ENCODE measurements at places on chromosomes 4 and X.

DNA sequence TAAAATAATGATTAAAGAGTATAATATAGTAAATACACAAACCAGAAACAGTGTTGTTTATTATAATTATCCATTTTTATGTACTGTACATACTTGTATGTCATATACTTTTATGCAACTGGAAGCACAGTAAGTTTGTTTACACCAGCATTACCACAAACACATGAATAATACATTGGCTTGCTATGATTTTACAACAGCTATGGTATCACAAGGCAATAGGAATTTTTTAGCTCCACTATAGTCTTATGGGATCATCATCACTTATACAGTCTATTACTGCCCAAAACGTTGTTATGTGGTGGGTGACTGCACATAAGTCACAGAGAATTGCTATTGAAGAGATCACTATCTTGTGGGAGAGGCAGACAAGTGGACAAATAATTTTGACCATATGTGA is 1.8 kb upstream of the PF4V1 start:
- DNase-seq, result no peak

- no peak for DNase-seq
Measured at GRCh38 chr4:84796394-84796793, 170.1 kb downstream of the WDFY3 start.

DNA sequence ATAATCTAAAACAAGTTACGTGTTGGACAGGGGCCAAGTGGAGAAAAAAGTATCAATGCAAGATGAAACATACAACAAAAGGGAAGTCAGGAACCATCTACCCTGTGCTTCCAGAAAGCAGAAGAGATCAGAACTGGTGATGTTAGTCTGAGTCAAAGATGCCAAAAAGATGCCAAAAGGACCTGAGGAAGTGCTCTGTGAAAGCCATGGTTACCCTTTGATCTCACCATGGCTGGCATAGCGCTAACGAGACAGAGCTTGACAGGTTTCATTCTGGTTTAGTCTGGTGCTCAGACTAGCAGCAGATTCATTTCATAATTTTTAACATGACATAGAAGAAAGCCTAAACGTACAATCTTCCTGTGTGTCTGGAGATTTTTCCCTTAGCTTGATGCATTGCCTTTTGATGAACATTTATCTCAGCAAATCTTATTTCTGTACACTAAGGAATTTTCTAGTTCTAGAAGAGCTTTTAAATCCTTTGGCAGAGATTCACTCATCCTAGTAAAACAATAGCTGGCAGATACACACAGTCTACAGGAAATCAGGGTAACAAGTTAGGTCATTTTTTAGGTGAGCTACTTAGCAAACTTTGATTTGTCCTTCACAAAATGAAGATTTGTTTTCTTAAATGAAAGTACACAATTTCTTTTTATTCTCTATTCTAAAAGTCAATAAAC is 87.7 kb downstream of the COL25A1 start:
- DNase-seq, result no peak

DNA sequence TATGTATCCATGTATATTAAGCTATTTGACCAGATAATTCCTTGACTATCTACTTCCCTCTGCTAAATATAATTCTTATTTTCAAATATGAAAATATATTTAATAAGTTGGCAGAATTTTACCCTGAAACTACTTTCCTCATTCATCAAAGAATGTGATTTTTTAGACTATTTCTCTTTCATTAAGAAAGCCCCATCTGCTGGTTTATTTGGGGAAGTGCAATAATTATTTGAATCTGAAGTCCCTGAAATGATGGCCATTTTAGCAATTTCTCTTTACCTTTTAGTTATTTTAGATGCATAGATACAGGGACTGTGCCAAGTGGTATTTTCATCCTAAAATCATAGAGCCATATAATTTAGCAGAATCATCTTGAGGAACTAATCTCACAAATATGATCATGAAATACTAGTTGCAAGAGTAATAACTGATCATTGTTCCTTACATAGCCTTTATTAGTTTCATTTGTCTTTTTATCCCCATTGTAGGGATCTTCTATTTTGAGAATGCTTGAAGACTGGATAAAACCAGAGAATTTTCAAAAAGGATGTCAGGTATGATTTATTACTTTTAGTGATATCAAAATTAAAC is 39.0 kb downstream of the ENPEP start:
- DNase-seq, result no peak

DNA sequence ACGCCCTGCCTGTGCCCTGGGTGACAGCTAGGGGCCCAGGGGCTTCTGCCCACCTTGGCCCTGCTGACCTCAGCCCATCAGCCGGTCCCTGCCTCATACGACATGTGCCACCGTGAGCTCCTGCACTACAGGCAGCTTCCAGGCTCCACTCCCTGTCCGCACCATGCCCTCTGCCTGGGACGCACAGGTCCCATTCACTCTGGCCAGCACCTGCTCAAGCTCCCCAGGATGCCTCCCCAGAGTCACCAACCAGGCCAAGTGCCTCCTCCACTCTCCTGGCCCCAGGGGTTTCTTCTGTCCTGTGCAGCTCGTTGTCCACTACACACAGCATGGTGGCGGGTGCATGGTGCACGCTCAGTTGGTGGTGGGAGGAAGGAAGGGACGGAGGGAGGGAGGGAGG is 20.2 kb upstream of the MRFAP1 start:
- DNase-seq, result no peak

DNA sequence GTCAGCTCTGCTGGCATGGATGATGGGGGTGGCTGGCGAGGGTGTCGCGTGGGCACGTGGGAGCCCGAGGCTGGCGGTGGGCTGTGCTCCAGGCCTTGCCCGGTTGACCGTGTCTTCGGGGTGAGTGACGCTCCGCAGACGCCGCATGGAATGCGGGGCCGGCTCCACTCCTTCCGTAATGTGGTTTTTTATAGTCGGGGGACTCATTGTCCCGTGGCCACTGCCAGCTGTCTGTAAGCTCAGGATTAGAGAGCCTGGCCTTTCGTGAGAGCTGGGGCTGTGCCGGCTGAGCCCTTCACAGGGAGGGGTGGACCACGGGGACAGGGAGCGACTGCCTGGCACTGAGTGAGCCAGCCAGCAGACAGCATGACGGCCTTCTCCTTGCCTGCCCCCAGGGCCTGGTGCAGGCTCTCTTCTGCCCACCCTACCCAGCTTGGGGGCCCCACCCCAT is 20.4 kb downstream of the DOK7 start:
- DNase-seq, result no peak

- no peak for DNase-seq
Measured at GRCh38 chrX:3940000-3940610, 226.7 kb upstream of the PRKX start.

DNA sequence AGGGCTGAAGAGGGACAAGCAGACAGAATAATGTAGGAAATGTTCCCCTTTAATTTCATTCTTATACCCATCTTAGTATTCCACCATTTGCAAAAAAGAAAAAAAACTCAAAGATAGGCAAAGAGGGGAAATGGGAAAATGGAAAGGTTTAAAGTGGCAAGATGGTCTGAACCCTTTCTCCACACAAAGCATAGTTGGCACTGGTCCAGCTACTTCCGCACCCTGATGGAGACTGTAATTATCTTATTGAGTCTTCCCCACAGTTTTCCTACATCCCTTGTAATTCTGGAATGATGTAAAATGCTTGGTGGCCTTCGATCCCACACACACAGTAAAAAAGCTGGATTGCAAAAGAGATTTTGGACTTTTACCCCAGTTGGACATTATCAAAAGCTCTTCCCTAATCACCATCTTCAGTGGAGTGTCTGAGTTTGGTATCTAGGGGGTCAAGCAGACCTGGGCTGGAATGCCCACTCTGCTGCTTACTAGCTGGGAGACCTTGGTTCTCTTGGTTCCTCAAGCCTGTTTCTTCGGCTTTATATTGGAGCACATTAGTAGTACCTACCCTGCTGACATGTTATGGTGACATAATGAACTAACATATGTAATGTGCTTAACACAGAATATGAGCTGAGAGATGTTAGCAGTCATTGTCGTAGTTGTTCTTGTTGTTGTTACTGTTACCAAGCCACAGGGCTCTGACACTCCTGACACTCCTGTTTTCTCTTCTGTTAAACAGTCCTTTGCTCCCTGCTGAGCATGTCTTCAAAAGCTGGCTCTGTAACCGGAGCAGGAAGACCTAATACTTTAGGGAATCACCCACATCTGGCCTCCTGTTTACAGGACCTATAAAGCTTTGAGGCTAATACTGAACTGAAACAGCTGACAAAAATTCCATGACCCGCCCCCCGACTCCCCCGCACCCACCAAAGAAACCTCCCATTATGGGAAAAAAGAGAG is 4.7 kb downstream of the SRPX2 start:
- DNase-seq, result no peak

DNA sequence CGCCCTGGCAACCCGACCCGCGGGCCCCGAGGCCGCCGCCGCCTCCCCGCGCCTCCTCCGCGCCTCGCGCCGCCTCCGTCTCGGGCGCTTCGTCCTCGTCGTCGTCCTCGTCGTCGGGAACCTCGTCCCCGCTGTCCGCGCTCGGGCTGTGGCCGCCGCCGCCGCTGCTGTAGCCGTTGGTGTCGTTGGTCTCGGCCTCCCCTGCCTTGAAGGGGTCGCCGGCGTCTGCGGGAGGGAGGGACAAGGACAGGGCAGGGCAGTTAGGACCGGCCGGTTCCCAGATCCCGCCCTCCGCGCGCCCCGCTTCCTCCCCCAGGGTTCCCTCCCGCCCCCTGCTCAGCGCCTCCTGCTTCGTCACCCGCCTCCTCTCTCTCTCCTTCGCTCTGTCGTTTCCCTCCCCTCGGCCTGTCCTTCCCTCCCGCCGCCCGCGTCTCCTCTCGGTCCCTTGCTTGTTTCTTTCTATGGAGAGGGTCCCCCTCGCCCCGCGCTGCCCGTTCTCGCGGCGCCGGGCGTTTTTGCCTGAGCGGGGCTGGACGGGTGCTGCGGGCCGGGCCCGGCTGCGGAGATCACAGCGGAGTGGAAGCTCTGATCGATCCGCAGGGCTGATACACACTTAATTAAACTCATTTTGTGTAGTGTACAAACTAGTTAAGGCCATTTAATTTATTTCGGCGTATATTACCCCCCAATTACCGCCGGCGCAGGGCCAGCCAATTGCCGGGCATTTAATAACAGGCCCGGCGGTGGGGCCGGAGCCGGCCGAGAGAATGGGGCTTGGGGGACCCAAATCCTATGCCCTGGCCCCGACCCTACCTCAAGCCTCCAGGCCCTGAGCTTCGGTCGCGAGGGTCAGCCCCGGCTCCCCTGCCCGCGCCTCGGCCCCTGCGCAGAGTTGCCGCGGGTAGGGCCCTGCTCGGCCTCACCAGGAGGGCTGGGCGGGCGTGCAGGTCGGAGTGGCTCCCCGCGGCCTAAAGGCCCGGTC is 2.4 kb downstream of the NKX1-1 start:
- DNase-seq, result no peak

- DNase-seq, result no peak
Measured at GRCh38 chr4:42767669-42768068, 110.8 kb upstream of the ATP8A1 start.

DNA sequence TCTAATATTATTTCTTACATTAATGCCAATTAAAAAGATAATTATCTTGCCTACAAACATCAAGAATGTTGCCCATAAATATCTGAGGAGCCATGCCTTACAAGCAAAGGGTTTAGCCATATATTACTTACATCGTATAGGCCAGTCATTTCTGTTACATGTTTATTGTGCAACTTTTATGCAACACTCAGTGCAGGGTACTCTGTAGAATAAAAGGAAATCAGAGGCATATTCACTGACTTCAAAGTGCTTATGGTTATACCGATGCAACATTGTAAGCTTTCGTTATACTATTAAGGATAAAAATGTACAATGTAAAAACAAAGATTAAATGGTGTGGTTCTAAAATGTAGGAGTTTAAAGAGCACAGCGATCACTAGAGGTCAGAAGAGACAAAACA is 315.9 kb downstream of the PCDH10 start:
- no peak for DNase-seq

DNA sequence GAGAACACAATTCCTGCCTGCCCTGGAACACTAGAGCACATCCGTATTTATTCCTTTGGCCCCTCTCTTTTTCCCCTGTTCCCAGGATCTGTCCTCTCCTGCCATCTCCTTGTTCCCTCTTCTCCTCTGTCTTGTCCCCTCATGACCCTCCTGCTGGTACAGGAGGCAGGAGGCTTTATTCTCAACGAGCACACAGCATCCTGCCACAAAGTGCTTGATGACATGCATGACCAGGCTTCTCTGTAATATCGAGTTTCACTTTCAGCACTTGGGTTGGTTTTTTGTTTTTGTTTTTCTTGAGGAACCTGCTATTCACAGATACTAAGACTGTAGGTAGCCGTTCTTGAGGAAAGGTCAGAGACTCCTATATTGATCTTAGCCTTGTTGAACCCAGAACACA is 35.3 kb downstream of the NALF2 start:
- no peak for DNase-seq

GRCh38 chr4:100953616-100954015 is 393.7 kb downstream of the PPP3CA start:
- DNase-seq, result no peak

DNA sequence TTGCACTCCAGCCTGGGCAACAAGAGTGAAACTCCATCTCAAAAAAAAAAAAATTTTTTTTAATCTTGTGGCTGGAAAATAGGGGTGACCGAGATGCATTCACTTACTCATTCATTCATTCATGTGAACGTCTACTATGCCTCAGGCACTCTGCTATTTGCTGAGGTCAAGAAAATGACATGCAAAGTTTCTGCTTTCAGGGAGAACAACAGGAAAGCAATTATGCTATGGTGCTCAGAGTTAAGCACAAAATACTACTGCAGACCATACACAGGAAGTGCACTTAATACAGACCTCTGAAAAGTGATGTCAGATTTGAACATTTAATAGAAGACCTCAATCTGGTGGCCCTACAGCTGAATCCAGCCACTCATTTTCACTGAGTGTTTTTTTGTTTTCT is 59.6 kb upstream of the DUSP21 start:
- peak; percentile 0 for DNase-seq

DNA sequence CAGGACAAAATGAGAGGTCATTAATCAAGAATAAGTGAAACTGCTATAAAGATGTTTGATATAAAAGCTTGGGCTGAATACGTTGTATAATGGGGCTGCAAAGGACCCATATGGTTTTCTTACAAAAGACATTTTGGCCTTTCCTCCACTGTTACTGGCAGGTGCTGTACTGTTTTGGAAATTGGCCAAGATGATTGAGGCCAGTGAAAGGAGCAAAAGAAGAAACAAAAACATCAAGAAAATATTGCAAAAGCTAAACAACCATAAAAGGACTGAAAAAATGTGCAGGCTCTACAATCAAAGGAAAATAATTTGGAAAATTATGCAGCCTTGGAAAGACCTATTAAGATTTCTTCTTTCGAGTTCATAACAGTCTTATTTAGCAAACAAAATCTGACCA is 222.2 kb upstream of the PPP1R2C start:
- no peak for DNase-seq

DNA sequence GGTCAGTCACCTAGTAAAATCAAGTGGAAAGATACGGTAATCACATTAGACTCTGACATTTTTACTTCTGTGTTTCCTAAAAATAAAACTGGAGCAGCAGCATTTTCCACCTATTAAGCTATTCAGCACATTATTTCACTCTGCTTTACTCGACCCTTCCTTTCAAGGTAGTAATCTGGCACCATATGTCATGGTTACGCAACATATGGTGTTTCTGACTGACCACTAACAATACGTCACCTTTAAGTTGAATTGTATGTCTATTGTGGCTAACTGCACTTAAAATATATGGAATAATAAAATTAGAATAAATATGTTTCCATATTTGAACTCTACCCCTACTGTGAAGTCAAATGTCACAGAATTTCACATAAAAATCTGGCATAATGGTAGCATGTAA is 168.8 kb downstream of the CDS1 start:
- no peak for DNase-seq

All from epithelial cell of prostate (primary cell).